ENCODE measurements at places on chromosomes 13 and 19.

DNA sequence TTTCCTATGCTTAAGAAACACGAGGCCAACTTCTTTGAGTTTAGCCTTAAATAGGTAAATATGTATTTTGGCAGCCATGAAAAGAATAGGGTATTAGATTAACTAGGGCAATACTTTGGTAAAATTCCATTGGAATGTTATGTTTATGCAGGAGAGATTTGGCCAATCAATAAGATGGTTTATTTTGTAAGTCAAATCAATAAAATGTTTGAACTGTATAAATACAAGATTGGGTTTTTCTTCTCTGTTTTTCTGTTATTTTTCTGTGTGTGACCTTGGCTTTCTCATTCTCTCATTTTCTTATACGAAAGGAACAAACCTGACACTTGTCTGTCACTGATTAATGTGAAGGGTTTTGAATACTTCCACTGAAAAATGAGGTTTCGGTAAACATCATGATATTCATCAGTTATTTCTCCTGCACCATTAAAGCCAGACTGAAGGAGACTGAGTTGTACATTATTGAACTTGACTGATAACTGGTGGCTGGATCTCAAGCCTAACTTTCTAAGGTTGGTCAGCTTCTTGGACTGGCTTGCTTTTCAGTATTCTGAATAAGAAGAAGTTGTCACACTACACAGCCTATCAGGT is 8.6 kb downstream of the FRY start:
- no peak for DNase-seq

DNA sequence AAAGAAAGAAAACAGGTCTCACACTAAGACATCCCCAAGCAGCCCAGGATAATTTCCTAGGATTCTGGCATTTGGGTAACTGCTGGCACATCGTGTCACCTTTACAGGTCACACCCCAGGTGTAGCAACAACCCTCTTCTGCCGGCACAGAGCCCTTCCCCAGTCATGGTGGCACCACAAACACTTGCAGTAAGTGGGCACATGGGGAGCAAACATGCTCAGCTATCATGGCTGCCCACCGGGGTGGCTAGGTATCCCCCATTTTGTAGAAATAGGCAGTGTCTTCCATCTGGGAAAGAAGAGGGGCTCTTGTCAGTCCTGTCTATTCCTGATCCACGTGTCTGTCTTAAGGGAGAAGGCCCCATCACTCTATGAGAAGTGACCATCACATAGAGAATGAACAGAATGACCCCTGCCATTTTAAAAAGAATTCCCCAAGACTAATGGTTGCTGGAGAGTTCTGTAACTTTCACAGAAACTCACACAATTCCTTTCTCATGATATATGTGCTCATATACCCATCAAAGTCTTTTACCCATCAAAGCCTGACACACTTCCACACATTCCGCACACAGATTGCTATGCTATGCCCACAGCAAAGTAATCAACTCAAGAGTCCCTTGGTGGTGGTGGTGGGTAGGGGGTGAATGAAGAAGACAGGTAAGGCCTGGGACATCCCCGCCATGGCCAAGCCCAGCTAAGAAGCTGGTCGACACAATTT is 33.3 kb downstream of the BRD4 start:
- no peak for DNase-seq

DNA sequence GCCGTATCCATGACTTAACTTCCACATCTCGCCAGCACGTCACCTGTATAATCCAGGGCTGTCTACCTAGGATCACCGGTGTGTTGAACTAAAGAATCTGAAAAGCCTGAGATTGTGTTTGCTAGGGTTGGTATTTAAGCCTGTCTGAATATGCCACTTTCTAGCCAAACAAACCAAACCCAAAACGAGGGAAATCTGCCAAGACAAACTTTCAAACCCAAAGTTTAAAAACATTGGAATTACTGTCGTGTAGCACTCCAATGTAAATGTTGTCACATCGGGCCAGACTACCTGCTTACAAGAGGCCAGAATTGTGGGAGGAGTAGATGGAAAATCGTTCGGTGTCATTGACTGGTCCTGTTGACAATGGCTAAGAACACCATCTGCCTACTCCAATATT is 747.8 kb downstream of the EFNB2 start:
- DNase-seq: no peak

DNA sequence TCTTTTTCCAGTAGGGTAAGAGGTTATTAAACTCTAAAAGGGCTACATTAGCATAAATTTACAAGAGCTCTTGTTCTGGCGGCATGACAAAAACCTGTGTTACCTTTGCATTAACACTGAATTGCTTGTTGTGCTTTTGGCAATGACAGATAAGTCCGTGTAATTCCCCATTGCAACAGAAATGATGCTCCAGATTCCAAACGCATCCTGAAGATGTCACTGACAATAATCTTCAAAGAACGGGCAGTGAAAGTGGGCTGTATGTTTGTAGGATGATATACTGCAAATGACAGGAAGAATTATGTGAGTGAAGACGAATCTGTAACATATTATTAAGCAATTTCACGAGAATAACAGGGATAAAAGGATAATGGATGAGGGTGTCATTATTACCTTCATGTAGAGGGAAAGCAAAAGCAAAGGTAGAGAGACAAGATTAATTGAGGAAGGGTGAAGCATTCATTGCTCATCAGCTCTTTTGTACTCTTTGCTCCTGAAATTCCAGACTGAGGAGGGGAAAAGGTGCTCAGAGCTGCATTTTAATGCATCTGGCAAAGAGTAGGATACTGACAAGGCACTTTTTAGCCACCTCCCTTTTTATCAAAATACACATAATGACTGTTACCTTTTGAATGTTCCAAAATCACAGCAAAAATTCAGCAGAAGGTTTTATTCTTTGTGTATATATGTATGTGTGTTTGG is 38.5 kb upstream of the MAB21L1 start:
- DNase-seq: no peak

DNA sequence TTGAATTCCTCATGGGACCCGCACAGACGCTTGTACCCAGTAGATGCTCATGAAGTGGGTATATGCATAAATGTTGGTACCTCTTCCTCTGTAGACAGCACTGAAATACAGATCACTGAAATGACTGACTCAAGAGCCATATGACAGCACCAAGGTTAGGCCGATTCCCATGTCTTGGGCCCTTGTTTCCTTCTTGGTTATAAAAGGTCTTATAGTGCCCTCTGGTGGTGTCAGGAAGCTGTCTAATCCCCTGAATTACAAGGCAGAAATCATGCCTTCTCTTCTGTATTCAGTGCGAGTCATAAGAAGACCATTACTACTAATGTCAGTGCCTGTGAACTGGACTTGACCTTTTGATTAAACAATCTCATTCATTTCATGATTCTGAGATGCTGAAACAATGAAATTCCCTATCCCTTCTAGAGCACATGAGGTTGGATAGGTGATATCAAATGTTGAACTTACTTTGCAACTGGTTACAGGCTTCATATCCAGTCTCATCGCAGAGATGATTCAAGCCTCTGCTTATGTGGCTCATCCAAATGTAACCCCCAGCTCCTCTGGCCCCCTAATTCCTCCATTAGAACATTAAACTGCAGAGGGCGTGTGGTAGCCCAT is 59.7 kb downstream of the SPATA13 start:
- DNase-seq: peak; percentile 47

- DNase-seq: peak; percentile 42
Observed at GRCh38 chr13:101916108-101916774, 463.8 kb downstream of the ITGBL1 start.

DNA sequence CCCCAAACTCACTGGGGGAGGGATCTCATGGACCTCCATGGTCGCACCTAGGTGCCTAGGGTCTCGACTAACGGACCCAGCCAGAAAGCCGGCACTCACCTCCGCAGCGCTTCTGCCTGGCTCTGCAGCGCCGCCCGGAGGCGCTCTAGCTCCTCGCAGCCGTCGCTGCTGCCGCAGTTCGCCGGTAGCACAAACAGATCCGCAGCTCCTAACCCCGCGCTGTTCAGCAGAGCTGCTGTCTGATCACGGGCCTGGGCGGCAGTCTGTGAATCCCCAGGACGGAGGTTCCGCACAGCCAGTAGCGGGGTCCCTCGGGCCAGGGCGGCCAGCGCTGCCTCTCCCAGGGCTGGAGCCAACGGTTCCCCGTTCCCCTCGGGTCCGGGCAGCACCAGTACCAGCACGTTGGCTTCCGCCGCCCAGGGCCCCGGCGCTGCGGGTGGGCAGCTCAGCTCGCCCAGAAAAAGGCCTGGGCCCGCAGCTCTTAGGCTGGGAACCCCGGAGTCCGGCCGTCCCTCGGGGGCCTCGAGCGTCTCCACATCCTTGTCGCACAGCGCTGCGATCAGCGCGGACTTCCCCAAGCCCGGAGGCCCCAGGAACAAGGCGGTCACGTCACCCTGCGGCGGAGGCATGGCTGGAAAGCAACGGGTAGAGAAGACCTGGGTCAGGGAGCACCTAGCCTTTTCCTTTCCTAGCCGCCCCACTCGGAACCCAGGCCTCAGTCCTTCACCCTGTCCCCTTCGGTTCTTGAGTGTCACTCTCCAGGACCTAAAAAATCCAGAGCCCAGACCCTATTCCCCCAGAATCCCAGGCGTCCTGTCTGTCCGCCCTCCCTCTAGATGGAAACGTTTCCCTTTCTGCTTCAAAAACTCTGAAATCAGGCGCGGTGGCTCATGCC is 977 bp downstream of the IRGQ start:
- peak; percentile 56 for DNase-seq

DNA sequence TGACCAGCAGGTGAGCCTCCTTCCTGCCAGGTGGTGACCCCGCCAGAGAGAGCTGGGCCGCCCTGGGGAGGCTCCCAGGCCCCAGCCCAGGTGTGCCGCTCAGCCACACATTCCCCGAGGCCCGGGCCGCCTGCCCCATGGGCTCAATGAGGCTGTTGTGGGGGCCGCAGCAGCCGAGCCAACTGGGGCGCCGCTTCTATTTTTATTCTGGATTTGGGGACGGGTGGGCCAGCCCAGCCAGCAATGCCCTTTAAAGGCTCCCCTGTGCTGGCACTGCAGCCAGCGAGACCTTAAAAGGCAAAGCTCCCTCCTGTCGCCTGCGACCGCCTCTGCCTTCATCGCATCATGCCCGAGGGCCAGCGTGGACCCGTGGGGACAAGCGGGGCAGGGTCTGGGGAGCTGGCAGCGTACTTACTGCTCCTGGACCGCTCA is 17.7 kb upstream of the CRTC1 start:
- no peak for DNase-seq

DNA sequence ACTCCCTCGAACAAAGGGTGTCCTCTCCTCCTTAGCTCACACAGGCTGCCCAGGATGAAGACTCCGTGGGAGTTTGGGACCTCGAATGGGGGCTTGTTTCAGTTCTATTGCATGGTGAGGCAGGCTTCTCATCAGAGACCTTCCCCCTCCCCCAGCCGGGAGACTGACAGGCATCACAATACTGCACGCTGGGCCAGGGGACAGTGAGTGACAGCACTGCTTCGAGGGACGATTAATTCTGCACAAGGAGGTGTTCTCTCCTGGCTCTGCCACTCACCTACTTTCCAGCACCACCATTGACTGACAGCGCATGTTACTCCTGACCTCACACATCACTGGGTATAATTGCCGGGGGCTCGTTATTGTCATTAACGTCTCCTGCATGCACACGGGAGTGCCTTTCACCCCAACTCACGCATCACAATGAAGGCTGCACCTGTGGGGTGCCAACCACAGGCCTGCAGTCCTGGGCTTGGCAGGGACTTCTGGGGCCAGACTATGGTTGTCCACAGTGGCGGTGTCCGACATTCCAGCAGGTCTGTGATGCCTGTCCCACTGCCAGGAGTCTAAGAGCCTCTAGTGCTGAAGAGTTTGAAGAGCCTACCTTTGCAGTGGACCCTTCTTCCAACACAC is 412.2 kb upstream of the TSHZ3 start:
- no peak for DNase-seq

DNA sequence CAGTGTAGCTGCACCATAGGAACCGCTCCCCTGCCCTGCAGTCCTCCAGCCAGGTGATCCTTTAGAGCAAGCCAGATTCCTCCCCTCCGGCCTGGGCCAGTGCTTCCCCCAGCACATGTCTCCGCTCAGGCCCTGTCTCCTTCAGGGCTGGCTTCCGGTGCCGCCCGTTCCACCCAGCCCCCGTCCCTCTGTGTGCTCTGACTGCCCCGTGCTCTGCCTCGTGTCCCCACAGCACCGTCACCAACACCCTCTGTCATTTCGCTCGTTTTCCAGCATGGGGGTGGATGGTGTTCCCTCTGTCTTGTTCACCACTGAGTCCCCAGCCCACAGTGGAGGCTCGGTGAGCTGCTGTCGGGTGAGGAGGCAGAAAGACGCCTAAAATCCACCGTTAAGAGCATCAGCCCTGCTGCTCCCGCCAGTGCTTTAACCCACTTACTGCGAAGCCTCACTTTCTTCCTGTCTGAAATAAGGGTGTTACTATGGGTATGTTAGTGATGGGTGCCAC is 54.5 kb downstream of the TSSK6 start:
- no peak for DNase-seq

DNA sequence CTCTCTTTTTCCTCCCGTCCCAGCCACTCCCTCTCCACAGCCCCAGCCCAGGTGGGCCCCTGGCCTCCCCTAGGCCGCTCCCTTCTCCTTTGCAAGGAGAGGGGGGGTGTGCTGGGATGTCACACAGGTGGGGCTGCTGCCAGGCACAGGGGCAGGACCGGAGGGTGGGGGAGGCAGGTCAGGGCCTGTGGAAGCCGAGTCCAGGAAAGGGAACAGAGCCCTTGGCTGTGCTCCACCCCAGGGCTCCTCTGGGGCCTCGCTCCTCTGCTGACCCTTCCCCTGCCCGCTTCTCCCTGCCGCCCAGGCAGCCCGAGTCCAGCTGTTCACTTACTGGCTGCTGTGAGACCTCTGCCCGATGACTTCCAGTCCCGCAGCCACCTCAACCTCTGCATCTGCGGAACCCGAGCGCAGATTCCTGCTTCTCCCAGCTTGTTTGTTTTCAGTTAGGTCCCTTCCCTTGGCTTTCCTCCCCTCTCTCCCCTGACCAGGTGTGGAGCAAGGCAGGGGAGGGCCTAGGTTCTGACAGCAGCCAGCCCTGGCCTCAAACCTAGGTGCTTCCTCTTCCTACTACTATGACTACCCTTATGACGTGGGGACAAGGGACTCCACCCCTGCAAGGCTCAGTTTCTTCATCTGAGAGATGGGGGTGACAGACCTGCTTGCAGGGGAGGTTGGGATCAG is 850 bp upstream of the KLK11 start:
- DNase-seq: no peak

- DNase-seq: no peak
Observed at GRCh38 chr13:36870050-36870692, 49.9 kb downstream of the SMAD9 start.

GRCh38 chr13:47213047-47213446 is 316.2 kb upstream of the HTR2A start:
- no peak for DNase-seq

DNA sequence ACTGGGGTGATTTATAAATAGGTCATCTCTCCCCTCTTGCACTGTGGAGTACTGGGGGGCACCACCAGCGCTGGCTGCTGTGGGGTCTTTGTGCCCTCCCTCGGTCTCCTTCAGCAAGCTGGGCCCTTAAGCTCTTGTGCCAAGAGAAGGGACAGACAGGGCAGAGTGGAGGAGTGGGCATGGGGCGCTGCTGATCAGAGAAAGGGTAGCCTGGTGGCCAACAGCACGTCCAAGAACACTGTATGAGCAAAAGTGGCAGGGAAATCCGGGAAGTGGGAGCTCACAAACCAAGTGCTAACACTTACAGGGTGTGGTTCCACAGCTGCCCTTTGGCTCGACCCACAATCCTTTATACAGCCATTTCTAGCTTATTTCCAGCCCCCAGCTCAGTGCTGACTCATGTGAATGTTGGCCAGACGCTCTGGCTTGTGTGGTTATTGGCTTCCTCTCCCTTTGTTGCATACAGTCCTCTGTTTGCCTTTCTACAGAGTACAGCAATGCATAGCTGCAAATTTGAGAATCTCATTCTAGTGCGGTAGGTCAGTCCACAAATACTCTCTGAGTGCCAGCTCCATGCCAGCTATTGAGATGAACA is 298.8 kb downstream of the SHISA2 start:
- peak; percentile 65 for DNase-seq
